Fibroblast of lung (primary cell): ENCODE measurements at places on chromosomes 11 and 22. TPM values are rescaled to one million over a fixed set of nuclear protein-coding genes. Genes with fewer than 3 reads are reported as not detected.

The TTLL8 gene
- polyA plus RNA-seq, result not detected in 2 replicates

The UPK3A gene
- polyA plus RNA-seq, result not detected in 2 replicates

GRCh38 chr11:122241566-122241965 lies 125.6 kb upstream of the BLID start:
- DNase-seq, result no peak

The PRG3 gene
- polyA plus RNA-seq, result not detected in 2 replicates

DNA sequence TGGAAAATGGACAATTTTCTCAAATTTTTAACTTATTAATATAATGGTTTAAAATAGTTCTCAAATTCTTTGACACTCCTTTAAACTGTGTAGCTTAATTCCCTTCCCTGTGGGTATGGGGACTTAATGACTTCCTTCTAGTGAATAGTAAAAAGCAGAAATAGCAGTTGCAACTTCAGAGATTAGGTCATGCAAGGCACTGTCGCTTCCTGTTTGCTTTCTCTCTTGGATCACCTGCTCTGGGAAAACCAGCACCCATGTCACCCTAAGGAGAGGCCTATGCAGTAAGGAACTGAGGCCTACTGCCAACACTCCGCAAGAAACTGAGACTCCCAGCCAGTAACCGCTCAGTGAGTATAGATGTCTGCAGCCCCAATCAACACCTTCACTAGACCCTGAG lies 5.5 kb upstream of the PANX3 start:
- no peak for DNase-seq

DNA sequence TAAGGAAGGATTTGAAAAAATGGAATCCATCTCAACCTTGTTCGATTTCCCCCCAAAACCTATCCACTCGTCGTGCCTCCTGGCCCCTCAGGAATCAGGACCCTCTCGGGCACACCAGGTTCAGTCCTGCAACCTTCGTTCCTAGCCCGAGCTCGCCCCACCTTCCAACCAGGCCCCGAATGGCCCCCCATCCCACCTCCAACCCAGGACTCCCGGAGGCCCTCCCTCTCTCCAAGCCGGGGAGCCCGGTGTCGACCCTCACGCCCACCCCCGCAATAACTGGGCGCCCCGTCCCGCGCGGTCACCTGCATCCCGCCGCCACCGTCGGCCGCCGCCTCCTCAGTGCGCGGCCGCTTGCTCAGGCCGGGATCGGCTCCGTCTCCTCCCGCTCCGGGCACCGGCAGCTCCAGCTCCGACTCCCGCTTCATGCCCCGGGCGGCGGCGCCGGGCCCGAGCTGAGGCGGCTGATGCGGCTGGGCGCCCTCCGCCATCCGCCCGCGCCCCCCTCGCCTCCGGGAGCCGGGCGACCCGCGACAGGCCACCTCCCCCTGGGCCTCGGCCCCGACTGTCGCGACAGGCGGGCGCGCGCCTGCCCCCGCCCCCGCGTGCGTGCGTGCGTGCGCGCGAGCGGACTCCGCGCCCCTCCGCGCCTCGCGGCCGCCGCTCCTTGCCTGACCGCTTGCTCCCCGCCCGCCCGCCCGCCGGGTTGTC lies 534 bp downstream of the RBFOX2 start:
- DNase-seq, result no peak

- peak; percentile 31 for DNase-seq
These were observed at the start of gene TRIM6 for GRCh38 chr11:5596607-5597201. TSS of gene TRIM6 (plus strand) at chr11:5596637. CDS start at chr11:5596898, 261 bp downstream.

GRCh38 chr11:8342821-8343681 lies 79.4 kb upstream of the LMO1 start:
- no peak for DNase-seq

GRCh38 chr11:2794046-2794967 lies 91.3 kb downstream of the CDKN1C start:
- no peak for DNase-seq

DNA sequence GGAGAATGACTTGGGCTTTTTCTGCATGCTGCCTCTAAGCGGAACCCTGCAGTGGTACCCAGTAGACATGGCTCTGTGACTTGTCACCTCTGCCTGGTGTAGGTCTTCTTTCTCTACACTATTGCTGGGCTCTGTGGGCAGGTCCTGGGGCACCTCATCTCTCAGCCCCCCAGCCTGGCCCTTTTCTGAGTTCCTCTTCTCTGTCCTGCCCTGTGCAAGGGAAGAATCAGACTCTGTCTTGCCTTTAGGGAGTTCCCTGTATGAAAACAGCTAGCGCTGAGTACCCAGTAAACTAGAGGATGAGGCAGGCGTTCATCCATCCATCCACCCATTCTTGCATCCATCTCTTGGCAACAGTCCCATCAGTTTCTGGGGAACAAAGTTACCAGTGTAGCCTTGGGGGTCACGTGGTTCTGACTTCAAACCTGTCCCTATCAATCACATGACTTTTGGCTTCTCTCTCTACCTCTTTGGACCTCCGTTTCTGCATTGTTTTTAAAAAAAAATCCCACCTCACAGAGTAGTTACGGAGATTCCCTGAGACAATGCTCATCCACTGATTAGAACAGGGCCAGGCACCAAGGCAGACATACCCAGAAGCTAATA lies 86.4 kb upstream of the WNT11 start:
- no peak for DNase-seq

DNA sequence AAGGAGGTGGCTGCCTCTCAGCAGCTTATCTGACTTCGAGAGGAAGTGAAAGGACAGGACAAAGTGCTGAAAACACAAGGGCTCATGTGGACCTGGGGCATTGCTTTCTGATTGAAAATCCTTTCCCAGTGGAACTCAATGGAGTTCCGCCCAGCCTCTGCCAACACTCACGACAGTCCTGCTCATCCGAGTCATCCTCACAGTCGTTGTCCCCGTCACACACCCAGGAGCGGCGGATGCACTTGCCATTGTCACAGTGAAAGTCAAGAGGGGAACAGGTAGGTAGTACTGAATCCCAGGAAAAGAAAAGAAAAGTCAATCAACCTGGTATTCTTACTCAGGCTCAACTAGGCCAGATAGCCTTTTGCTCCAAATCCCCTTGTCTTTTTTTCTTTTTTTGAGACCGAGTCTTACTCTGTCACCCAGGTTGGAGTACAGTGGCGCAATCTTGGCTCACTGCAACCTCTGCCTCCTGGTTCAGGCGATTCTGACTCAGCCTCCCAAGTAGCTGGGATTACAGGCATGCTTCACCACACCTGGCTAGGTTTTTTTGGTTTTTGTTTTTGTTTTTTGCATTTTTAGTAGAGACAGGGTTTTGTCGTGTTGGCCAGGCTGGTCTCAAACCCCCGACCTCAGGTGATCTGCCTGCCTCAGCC lies 18.1 kb downstream of the LRP4 start:
- DNase-seq, result no peak

DNA sequence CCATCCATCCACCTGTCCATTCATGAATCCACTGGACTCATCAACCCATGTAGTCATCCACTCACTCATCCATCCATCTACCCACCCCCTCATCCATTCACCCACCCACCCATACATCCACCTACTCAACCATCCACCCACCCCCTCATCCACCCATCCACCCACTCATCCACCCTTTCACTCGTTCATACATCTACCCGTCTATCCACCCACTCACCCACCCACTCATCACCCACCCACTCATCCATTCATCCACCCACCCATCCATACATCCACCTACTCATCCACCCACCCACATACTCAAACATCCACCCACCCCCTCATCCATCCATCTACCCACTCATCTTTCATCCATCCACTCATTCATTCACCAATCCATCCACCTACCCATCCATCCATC lies 37.7 kb downstream of the RTL6 start:
- DNase-seq, result no peak

DNA sequence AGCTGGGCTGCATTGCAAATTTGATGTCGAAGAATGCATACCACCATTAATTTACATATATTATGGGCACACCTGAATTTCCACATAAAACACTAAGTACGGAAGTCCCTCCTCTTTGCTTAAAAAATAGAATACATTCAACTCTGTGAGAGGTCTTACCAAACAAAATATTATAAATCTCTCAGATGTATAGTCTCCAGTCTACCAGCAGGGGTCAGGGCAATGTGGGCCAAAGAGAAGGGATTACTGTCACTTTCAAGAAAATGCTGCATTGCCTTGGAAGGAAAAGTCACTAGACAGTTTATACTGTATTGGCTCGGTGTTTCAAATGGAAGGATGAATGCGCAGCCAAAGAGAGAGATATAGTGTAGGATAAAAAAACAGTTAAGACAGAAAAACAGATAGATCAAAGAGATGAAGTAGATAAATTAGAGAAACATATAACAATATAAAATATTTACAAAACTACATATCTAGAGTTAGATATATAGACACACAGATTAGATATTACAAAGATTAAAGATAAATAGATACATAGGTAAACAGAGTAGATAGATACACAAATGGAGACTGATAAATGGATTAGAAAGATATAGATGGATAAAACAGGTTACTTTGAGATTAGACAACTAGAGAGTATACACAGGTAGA lies 20.9 kb downstream of the SERGEF start:
- peak; percentile 75 for DNase-seq

DNA sequence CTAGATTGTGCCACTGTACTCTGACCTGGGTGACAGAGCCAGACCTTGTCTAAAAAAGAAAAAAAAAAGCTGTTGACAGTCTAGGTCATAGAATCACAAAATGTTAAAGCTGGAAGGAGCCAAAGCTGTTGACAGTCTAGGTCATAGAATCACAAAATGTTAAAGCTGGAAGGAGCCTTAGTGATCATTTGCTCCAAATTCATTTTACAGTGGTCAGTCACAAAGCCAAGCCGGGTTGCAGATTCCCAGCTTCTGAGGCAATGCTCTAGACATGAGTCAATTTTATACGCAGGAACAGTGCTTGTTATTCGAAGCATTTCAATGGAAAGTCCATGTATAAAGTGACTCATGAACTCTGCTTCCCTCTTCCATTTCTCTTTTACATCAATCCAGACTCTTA lies 47.4 kb downstream of the SYT13 start:
- DNase-seq, result peak; percentile 93

GRCh38 chr22:23402275-23403151 lies 177.6 kb downstream of the IGLL1 start:
- DNase-seq, result peak; percentile 21

- DNase-seq, result no peak
These were observed 1.8 kb upstream of the PKNOX2 start for GRCh38 chr11:125162743-125163142.

DNA sequence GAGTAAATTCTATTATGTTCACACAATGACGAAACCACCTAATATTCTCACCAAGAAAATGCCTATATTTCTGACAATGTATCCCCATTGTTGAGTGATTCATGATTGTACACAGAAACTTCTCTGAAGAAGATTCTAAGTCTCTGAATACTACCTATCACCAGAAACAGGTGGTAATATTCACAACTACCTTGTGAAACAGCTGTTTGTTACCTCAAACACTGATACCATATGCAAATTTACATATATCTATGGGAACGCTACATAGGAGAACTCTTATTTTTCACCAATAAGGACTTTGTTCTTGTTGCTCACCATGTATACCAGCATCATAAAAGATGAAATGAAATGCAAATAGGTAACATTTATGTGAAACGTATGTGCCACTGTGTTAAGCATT lies 59.3 kb downstream of the PDGFD start:
- DNase-seq, result no peak

The CCDC73 gene
- polyA plus RNA-seq, result not detected in 2 replicates

The CCDC116 gene
- polyA plus RNA-seq, result 0.03 and 0.06 TPM in 2 replicates

DNA sequence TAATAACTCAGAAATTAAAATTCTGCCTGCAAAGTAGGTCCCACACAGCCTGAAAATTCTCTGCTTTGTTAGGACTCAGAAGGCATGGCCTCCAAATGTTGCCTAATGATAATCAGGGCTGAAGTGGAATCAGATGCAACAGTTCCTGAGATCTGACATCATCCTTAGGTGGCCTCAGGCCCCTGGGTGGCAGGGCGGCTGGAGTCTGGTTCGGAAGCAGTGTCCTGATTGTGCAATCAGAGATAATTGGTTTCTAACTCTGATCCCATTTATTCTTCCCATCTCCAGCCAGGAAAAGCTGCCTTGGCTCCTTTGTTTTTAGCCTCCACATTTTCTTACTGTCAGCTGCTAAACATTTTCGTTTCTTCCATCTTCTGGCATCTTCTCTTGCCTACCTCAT lies 399.3 kb downstream of the OPCML start:
- no peak for DNase-seq

DNA sequence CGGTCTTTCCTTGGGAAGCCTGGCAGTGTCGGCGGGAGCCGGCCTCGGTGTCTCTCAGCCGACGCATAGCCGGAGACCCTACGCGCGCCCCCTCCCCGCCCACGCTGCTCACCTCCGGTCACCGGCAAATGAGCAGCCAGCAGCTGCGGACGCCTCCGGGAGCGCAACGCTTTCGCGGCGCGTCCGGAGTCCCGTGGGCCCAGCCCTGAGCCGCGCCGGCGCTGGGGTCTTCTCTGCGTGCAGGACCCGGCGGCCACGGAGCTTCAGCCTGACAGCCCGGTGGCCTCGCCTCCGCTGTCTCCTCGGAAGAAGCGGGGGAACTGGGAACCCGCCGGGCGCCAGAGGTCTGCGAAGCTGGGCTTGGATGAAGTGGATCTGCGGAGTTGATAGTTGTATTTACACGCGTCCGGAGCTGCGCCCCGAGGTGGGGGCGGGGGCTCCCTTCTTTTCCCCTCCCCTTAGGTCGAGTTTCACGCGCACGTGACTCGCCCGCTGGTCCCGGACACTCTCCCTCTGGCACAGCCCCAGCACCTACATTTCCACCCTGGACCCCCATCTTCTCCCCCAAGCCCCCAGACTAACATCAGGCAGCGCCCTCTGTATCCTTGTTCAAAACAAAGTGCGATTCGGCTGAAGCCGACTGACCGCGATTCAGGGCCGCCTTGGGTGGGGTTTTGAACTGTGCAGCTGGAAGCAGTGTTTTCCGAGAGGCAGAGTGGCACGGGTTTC lies at the start of gene SLC43A1:
Gene SLC43A1 (minus strand): TSS at position 371 of the 729 bp plus-strand sequence. CDS start 1,591 bp downstream, outside the sequence.
- peak; percentile 58 for DNase-seq

- no peak for DNase-seq
These were observed 56.1 kb upstream of the GLYATL1B start for GRCh38 chr11:59030037-59030436.

GRCh38 chr11:57596266-57596885 lies 1.1 kb upstream of the SERPING1 start:
- DNase-seq, result no peak

The VSIG2 gene
- 0.06 TPM in 1 of 2 replicates, not detected in the other for polyA plus RNA-seq
